ENCODE measurements at places on chromosomes 4 and X.
A peak's percentile ranks its signal among the peaks of the same experiment; 100 is the strongest.

DNA sequence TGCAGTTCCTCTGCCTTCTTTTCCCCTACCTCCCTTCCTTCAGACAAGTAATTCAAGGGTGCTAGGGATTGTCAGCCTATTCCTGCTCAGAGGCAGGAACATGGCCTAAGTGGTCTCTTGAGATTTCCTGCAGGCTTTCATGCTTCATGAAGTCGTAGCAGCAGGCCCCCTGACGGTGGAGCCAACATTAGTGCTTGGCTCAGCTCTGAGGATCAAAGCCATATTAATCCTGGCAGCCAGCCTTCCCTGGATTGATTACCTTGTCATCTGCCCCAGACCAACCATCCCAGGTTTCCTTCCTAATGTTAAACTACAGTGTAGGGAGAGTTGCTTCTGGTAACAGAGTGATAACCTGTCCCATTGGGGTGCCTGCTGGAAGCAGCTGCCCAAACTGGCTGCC, 84.1 kb downstream of the SLC16A2 start:
- no peak for DNase-seq

DNA sequence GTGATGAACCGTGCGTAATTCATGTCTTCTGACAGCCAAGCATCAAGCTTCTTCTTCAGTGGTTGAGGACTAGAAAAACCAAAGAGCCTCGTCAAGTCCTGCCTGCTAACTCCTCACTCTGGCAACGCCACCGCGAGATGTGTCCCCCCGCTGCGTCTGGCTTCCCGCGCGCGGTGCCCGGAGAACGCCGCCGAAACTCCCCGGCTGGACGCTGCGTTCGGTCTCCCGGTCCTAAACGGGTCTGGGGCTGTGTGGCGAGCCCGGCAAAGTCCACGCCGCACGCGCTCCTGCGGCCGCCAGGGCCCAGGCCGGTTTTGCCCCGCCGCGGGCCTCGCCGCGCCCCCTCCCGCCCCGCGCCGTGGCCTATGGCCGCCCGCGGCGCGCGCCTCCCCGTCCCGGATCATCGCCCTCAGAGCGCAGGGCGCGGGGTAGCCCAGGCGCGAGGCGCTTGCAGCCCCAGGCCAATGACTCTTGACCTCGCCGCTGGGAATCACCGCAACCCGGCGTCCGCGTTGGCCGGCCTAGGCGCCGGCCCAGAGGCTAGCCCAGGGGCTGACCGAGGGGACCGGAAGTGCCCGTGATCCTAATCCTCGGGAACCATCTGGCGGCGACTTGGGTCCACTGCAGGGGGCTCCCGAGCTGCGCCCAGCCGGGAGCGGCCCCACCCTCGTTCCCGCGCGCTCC, at the start of gene AADAT:
TSS of gene AADAT (minus strand) at position 289 of the 684 bp plus-strand sequence. CDS start at position 23, 266 bp downstream.
- no peak for DNase-seq

DNA sequence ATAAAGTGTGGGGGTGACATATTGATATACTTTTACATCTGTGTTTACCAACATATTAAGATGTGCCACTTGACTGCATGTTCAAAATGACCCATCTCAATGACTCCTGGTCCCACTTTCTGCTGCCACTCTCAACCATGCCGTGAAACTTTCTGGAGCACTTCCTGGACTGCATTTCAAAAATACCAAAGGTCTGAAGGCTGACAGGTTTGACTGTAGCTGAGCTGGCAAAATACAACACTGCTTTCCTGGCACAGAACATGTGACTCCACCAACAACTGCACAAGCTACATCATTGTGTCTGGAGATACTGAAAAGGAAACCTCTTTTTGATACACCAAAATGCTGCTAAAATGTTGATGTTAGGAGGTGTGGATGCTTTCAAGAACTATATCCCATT, 184.8 kb downstream of the UNC5C start:
- DNase-seq: no peak

- DNase-seq: peak; percentile 24
Observed at GRCh38 chrX:44922980-44923379, 50.0 kb downstream of the KDM6A start.

DNA sequence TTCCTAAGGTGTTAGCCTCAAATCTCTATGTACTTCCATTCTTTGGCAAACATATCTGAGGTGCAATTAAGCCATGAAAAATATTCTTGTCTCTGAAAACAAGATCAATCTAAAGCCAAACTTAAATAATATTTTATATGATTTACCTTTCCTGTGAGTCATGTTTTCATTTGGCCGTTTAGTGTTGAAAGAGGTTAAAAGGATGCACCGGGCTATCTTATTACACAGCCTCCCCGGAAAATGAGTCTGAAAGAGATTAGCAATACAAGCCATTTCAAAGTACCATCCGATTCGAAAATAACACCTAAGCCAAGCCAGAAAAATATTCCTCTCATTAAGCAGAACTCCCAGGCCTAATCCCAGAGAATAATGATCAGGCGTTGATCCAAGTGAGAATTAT, 161.5 kb upstream of the EPHA5 start:
- DNase-seq: no peak

DNA sequence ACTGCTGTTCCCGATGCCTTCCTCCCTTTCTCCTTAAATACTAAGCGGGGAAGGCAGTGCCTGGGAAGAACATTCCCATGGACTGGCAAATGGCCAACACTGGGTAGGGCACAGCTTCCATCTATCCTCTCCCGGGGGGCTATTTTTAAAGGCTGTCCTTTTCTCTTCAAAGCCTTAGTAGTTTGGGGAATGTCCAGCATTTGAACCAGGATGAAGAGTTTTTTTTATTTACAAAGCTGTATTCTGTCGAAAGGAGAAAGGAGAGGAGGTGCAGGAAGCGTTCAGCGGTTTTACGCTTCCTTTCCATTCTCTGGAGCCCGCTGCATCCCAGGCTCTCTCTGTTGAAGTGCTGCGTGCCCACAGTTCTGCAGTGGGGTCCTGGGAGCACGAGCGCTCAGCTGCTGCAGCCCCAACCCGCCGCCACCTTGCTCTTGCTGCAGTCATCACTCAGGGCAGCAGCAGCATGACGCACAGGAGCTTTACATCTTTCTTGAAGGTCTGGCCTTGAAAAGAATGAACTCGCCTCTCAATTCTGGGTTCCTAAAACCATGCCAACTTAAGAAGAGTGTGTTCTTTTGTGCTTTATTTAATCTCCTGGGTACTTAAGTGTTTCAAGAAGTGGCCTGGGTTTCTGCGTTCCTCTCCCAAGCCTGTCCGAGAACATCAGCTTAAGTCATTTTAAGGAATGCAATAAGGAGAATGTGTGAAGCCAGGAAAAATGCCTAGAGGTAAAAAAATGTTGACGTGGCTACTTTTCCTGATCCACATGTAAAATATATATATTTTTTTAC, 427.2 kb downstream of the MAPK10 start:
- no peak for DNase-seq

GRCh38 chr4:152613841-152614721, 65.7 kb downstream of the TMEM154 start:
- no peak for DNase-seq

- no peak for DNase-seq
Observed at GRCh38 chrX:39556056-39556455, 541.7 kb downstream of the BCOR start.

DNA sequence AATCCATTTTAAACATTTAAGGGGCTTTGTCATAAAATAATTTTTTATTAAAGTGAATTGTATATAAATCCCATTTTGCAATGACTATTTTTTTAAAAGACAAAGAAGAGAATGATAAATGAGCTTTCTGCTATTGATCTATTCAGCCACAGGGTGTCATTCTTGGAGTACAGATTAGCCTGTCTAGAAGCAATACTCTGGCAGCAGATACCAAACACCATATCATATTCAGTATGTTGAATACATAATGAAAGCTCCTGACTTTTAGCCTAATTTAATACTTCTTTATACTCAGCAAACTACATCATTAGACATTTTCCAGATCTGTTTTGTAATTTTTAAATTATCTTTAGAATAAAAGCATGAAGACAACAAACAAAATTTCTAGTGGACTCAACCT, 496.3 kb downstream of the PDGFC start:
- DNase-seq: no peak

DNA sequence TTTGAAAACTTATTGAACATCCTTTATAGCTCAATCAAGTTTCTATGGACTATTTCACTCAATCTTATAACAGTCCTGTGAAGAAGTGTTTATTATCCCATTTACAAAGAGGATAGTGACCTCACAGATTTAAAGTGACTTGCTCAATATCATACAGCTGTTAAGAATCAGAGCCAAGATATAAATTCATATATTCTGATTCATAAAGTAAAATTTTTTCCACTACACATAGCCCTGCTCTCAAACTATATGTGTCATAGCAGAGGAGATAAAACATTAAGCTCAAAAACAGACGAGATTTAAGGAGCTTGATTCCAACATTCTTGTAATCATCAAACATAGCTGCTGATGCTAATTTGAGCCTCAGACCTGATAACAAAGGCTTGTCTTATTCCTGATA, 226.8 kb downstream of the CAMK2D start:
- no peak for DNase-seq

- no peak for DNase-seq
Observed at GRCh38 chr4:189032606-189033338, 893.5 kb downstream of the TRIML1 start.

GRCh38 chr4:152415980-152416379, 119.9 kb downstream of the FBXW7 start:
- no peak for DNase-seq

- DNase-seq: no peak
Observed at GRCh38 chrX:121903961-121904360, 856.6 kb downstream of the GLUD2 start.

GRCh38 chr4:121938282-121939092, 13.4 kb downstream of the TRPC3 start:
- no peak for DNase-seq

GRCh38 chr4:23135792-23136645, 443.3 kb downstream of the GBA3 start:
- DNase-seq: no peak

GRCh38 chr4:88879991-88880390, 177.0 kb downstream of the FAM13A start:
- DNase-seq: no peak

DNA sequence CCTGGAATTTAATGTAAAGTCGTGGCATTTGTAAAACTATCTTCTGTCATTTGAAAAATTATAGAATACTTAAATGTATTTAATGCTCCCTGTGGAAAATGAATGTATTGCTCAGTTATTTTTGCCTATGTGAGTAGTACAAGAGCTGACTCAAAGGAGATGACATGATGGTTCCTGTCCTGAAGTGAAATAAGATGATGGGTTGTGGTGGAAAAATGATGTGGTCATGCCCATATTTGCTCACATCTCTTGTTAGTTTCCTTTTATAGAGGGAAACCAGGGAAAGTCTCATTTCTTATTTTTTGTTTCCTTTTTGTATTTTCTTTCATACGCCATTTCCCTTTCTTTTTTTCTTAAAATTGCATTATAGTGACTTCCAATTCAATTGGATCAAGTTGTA, 23.7 kb downstream of the PLS3 start:
- no peak for DNase-seq

DNA sequence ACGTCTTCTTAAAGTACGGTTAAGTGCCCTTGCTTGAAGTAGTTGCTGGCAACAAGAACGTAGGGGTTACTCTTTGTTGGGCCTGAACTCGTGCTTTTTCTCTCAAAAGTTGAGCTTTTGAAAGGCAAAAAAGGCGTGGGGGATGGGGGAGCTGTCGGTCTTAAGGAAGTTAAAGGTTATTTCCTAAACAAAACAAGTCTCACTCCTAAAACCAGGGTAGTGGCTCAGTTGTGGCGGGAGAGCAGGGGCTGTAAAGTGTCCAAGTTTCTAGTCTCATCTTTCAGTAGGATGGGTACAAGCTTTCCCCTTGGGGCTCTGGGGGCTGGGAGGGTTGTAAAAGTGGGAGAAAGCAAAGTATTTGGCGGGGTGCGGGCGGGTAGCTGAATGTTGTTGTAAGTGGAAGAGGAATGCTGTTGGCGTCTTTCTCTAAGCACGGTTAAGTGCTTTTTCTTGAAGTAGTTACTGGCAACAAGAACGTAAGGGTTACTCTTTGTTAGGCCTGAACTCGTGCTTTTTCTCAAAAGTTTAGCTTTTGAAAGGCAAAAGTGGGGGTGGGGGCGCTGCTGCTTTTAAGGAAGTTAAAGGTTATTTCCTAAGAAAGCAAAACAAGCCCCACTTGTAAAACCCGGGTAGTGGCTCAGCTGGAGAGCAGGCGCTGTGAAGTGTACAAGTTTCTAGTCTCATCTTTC, 904 bp upstream of the WDR1 start:
- peak; percentile 80 for DNase-seq

All from CD4-positive, alpha-beta T cell (primary cell).